ENCODE measurements at places on chromosomes 2 and 18.

DNA sequence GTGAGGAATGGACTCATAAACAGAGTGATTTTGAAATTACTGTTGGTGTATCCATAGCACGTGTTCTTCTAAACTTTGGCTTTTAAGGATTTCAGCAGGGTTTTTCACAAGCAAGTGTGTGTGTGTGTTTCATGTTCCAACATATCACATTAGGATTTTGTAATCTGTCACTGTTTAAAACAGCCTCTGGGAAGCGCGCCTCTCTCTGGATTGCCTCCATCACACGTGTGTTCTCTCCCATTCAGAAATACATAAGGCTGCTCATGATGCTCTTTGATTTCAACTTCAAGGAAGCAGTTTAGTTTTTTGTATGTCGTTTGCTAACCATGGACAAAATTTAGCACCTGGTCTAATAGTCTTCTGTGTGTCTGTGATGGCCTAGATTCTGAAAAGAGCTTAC, 370.4 kb downstream of the MTX2 start:
- DNase-seq: no peak

- DNase-seq: no peak
Measured at GRCh38 chr2:71853858-71854257, 293.8 kb downstream of the CYP26B1 start.

DNA sequence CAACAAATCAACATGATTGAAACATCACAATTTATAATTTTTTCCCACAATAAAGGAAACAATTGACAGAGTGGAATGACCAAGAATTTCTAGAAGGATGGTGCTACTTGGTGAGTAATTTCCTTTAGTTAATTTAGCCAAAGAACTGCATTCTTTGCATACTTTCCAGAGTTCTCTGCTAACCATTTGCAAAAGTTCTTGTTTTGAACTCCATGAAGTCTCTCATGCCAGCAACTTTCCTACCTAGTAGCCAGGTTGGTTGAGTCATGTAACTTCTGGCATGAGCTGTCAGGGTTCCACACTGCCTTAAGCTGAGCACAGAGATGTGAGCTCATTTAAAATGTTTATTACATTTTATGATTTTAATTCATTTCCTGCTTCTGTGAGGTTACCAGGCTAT, 539.6 kb downstream of the PID1 start:
- no peak for DNase-seq

DNA sequence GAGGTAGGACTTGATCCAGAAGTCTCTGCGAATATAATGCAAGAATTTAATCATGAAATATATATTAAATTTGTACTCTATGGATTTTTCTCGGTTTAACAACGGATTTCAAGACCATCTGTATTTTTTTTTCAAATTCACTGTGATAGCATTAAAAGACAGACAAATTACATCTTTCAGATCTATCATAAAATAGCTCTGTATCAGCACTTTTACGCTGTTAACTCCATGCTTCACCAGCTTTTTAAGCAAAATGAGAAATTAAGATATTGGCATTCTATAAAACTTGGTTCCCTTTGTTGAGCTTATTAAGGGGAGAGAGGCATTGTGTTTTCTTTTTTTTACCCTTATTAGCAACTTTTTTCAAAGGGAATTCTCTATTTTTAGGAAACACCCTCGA, 1377.6 kb upstream of the NXPH2 start:
- no peak for DNase-seq

- DNase-seq: no peak
Measured at GRCh38 chr2:30661173-30662107, 145.8 kb downstream of the CAPN13 start.

DNA sequence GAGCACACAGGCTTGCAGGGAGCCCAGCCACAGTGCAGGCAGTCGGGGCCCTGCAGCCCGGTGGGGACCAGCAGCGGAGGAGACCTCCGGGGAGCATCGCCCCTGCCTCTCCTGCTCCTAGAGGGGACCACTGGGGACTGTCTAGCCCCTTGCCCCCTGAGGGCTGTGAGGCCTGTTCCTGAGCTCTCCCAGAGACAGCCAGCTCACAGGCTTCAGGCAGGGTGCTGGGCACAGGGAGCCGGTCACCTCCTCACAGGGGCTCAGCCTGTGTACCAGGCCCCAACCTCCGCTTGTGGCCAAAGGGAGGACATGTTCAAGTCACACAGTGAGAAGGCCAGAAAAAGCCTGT, 3.5 kb upstream of the NMUR1 start:
- no peak for DNase-seq

DNA sequence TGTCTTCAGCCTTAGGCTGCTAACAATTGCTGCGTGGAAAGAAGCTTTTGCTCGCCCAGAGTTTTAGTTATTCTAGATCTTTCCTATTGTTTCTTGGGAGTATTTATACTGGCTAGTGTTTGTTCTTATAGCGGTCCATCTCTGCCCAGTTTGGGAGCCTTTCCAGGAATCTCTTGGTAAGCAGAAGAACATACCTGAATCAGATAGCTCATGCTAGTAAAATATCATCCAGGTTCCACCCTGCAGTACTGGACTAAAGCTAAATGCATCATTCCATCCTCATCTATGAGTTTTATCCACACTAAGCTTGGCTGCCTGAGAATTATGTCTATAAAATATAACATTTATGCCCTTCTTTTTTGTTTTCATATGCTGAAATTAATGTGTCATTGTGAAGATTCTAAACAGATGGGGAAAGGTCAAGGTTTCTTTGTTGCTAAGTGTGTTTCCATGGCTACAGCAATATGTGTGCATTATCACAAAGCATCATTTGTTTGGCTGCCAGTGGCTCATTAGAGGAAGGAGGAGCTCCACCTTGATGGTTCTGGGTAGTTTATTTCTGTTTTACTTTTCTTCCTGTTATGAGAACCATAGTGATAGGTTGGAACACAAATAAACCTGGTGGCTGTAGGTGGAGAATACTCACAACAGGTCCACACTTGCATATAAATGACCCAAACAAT, 182.8 kb downstream of the PIK3C3 start:
- DNase-seq: no peak

DNA sequence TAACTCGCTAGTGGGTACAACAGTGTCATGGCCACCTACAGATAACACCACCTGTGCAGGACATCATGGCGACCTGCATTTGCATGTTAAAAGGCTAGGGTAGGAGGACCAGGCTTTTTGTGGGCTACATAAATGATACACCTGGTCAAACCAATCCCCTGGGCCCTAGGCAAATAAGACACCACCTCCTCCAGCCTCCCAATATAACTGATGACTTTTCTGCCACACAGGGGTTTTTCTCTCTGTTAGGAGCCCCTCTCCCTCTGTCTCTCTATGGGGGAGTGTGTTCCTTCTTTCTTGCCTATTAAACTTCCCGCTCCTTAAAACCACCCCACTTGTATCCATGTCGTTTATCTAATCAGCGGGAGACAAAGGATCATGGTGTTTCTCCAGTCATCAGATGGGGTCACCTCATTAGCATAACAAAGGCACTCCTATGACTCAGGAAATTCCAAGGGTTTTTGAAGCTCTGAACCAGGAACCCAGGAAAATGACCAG, 10.8 kb upstream of the BUB1 start:
- no peak for DNase-seq

GRCh38 chr2:121902171-121902591, 146.7 kb downstream of the TSN start:
- DNase-seq: no peak

DNA sequence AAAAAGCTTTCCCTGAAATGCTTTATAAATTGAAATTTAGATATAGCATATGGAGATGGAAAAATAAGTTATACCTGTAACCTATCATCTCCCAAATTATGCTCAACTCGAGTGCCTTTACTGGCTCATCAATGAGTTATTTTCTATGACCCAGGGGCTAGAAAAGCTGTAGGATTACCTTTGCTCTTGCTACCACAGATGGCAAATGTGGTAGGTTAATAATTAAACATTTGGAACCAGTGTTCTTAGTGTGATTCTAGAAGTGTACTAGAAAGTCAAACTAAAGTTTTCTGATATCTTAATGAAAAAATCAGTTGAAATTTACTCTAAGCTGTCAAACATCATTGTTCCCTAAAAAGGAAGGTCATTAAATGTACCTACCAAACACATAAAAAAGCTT, 22.5 kb downstream of the ALS2 start:
- no peak for DNase-seq

GRCh38 chr2:147863835-147864234, 19.0 kb downstream of the ACVR2A start:
- DNase-seq: no peak

GRCh38 chr18:4813708-4814107, 358.6 kb upstream of the DLGAP1 start:
- DNase-seq: no peak

DNA sequence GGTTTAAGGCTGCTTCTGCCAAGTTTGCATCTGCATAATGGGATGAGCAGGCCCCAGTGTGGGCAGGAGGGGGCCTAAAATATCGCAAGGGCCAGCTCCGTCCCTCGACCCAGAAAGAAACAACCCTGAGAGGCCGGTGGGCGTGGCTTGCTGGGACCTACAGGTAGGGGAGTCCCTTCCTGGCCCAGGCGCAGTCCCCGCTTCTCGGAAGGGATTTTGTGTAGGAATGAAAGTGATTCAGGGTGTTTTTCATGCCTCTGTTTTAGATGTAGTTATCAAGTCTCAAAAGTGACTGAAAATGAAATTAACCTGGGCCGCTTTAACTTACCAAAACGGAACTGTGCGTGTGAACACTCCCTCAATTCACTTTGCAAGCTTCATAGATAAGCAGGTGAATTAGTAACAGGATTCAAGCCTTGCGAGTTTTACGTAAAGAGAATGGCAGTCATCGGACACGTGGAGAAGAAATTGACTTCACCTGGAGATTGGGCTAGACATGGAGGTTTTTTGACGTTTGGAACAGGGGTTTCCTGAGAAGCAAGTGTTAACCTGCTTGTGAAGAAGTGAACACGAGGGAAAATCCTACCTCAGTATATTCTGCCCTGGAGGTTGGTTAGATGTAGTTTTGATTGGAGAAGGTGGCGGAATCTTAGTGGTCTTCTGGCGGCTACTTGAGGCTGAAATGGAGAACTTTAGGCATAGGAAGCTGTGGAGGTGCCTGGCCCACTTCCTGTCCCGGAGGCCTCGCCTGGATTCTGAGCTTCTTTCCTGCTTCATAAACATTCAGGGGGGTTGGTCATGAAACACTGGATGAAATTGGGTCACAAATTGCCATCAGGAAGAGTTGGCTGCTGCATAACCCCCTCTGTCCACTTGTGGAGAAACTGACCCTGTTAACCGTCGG, 1.7 kb downstream of the NCK2 start:
- peak; percentile 84 for DNase-seq

GRCh38 chr18:24413148-24413547, 13.3 kb upstream of the IMPACT start:
- DNase-seq: no peak

GRCh38 chr2:200418399-200418798, 91.5 kb downstream of the KCTD18 start:
- no peak for DNase-seq

DNA sequence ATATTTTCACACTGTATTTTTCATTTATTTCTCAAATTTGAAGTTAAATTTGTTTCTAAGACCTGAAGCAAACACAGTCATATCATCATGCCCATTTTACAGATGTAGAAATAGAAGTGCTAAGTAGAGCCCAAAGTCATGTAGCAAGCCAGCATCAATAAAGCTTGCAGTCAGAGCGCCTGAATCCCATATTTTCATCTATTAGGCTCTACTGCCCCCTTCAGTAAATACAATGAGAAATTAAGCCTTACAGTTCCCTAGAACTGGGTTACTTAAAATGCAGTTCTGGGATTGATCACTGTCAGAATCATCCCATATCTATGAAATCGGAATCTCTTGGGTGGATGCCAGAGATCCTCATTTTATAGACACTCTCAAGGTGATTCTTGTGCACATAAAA, 419.9 kb downstream of the TGIF1 start:
- DNase-seq: no peak

DNA sequence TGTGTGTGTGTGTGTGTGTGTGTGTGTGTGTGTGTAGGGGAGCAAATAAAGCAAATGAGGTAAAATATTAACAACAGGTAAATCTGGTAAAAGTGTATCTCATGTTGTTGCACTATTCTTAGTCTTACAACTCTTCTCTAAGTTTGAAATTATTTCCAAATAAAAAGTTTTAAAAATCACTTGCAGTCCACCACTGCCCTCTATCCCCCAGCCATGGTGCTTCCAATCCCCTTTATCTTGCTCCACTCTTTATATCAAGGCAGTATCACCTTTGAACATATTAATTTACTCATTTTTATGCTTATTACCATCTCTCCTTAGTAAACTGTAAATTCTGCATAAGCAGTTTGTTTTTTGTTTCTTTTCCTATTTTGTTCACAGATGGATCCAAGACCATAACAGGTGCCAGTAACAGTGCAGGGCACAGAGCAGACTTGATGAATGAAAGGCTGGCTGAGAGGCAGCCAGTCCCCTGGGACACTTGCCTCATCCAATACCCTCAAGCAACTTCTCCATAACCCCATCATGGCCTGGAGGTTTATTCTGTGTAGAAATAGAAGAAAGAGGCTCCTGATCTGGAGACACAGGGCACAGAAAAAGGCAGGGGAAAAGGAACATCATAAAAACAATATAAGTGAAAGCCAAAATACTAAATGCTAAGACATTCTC, 67.6 kb downstream of the LDAH start:
- no peak for DNase-seq
